Foreskin melanocyte (primary cell): ENCODE measurements at places on chromosomes 7 and 10.

DNA sequence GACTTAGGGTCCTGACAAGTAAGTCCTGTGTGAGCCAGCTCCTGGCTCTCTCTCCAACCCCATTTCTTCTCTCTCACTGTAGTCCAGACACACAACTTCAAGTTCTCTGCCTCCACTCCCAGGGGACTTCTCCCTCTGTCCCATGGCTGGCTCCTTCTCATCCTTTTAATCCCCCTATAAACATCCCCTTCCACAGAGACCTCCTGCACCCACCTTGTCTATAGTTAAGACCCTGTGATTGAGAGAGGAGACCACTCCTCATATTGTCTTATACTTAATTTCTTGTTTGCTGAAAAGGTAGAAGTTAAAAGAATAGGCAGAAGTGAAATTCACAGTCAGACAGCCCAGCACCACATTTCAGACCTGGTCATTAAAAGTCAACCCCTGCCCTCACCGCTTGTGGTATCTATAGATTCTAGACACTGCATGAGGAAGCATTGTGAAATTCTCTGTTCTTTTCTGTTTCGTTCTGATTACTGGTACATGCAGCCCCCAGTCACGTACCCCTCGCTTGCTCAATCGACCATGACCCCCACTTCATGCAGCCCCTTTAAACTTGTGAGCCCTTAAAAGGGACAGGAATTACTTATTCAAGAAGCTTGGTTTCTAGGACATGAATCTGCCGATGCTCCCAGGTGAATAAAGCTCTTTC lies 125.6 kb upstream of the FRMD4A start:
- DNase-seq, result no peak

GRCh38 chr7:125025620-125026019 lies 96.0 kb upstream of the POT1 start:
- DNase-seq, result no peak

DNA sequence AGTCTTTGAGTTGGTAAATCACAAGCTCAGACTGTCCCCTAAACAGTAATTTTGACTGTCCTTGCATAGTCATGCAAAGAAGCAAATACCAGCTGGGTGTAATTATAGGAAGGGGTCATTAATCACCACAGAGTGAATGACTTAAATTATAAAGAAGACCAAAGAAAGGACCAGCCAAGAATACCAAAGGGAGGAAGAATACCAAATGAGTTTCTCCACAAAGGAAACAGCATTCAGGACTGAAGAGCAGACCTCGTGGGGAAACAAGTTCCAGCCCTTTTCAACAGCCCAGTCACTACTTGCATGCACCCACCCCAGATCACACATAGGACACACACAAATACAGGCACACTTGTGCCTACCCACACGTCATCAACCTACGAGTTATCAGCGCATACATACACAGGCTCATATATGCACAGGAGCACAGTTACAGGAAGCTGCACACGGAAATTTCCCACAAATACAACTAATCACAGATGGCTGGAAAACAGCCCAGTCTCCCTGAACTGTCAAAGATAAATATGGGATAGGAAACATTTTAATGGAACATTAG lies 77.6 kb downstream of the DENND2A start:
- peak; percentile 61 for DNase-seq

GRCh38 chr10:119801998-119802538 lies 70.6 kb downstream of the MCMBP start:
- no peak for DNase-seq

DNA sequence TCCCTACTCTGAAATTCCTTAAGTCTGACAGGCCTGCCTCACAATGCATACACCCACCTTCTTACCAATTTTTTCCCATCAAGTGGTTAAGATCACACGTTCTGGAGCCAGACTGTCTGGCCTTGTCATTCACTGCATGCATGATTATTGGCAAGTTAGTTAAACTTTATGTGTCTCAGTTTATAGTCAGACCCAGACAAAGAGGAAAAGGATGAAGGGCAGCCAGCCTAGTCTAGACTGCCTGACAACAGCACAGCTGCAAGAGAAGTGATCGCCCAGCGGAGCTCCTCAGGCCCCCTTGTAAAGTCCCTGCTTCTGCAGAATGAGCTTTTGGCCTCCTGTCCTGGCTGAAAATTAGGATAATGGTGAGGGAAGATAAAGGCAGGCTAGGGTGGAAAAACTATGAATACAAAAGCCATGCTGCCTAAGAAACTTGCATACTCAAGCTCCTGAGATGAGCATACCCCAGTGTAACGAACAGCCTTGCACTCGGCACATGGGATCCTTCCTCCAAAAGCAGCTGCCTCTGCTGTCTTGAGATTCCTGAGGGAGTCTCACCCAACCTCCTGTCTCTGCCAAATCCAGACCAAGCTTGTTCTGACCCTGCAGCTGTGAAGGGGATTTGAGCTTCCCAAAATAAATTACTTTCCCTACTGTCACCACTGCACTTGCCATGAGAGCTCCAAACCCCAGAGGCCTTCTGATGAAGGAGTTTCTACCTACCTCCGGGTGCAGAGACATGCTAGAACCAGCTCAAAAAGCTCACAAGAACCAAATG lies 26.7 kb upstream of the MRLN start:
- no peak for DNase-seq

DNA sequence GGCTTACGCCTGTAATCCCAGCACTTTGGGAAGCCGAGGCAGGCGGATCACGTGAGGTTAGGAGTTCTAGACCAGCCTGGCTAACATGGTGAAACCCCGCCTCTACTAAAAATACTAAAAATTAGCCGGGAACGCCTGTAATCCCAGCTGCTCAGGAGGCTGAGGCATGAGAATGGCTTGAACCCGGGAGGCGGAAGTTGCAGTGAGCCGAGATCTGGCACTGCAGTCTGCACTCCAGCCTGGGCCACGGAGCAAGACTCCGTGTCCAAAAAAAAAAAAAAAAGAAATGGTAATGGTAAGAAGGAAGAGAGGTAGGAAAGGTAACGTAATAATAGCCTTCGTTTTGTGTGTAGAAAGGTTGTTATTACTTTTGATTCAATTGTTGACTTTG lies 1.2 kb downstream of the HSPA14 start:
- DNase-seq, result peak; percentile 6

DNA sequence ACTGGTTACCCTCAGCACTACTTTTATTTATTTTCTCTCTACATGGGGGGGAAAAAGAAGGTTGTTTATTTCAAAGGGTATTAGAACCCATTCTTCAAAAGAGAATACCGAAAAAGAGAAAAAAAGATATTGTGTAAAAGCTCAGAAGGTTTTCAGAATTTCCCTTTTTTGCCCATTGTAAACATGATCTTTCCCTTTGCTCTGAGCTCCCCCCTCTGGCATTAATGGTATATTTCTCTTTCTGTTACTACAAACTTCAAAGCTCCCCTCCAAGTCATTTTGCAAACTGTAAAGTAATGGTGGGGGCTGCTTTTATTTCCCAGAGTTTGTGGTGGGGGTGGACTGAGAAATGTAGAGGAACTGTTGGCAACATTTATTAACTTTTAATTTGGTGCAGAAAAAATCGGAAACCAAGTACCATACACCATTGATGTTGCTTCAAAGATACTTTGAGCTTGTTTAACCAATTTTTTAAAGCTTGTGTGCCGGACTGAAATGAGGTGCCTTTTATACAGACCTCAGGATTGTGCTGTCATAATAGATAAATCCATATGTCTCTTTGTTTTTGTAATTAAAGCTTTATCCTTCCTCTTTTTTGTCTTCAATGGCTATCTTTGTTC lies 181.5 kb downstream of the EXOC4 start:
- DNase-seq, result peak; percentile 34

DNA sequence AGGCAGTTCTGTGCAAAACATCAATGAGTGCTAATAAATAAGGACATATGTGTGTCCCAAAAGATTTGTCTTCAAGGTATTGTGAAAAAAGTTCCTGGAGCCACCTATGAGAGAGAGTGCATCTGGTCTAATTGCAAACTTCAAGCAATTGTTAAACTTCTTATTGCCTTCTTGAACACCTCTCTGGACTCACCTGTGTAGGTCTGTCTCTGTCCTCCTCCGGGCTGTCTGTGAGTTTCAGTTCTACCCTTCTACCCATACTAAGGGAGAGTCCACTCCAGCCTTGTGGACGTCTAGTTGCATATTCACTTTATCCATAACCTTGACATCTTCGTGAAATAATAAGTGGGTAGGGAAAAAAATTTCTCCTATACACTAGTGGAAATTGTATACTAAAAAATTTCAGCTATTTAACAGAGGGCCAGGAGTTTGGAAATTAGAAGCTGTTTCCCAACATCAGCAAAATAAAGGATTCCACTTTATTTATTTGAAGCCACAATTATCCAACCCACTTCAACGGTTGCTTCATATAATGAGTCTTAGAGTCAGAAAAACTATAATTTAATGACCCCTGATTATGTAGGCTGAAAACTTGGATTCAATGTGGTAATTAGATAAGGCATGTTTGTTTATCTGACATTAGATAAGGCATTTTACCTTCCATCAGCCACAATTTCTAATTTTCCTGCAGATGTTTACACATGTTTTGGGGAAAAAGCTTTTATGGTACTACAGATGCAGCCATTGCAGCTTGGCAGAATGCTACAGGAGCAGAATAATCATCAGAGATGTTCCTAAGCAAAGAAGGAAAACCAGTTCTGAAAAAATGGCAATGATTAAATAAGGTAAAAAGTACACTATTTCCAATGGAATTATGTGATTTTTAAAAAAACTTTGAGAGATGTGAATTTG lies 150.8 kb upstream of the FAM3C start:
- DNase-seq, result no peak

GRCh38 chr7:25842201-25842733 lies 309.7 kb upstream of the NFE2L3 start:
- DNase-seq, result no peak

- no peak for DNase-seq
Observed at GRCh38 chr10:131275691-131276090, 35.8 kb downstream of the TCERG1L start.

- DNase-seq, result no peak
Observed at GRCh38 chr10:132559538-132559937, 22.0 kb downstream of the INPP5A start.
